ENCODE measurements at places on chromosomes 4 and X.

DNA sequence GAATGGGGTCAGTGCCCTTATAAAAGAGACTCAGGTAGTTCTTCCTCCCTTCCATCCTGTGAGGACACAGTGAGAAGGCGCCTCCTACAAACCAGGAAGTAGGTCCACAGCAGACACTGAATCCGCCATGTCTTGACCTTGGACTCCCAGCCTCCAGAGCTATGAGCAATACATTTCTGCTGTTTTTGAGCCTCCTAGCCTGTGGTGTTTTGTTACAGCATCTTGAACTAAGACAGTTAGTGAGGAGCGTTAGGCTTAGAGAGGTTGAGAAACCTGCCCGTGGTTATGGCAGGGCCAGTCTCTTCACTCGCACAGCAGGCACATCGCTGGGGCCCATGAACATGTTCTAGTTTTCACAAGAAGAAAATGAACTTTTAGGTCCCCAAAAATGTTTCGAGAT, 19.7 kb downstream of the SHROOM2 start:
- H3K27me3 ChIP-seq, result no peaks in the 10 kb centered on the region
- DNase-seq, result no peak
- H3K4me3 ChIP-seq, result no peak overlapping the region
- no peaks in the 10 kb centered on the region for H3K36me3 ChIP-seq

DNA sequence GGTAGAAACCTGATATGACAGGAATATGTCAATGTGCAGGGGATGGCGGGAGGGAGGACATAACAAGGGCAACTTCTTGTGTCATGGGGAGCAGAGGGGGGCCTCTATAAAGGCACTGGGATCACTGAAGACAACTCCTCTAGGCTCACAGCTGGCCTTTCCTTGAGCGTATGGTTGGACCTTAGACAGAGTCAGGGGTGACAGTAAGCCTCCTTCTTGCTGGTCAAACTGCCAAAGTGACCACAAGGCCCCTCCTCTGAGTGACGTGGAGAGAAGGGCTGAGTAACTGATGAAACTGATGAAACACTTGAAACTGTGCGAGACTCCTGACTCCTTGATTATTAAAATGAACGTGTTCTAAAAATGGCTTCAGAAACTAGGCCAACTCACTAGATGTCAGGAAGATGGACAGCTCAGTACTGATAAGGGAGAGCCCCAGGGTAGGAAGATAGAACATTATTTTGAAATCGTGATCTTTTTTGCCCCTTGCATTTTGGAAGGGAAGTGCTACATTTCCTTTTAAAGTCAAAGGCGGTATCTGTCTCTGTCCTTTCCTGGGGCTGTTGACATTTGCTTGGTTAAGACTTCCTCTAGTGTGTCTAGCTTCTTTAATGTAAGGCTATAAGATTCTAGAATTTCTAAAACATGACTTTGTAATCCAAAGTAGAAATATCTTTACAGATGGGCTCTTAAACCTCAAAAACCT, 1.6 kb downstream of the RAB33A start:
- peaks cover 32% of the 10 kb centered on the region for H3K4me1 ChIP-seq
- H3K27me3 ChIP-seq, result no peaks in the 10 kb centered on the region
- no peaks in the 10 kb centered on the region for H3K36me3 ChIP-seq
- peak overlapping the region; percentile 75 for H3K27ac ChIP-seq
- no peak overlapping the region for H3K4me3 ChIP-seq

- no peak for DNase-seq
- H3K4me3 ChIP-seq, result no peak overlapping the region
- no peaks in the 10 kb centered on the region for H3K36me3 ChIP-seq
- peaks cover 26% of the 10 kb centered on the region for H3K4me1 ChIP-seq
- peaks cover 65% of the 10 kb centered on the region for H3K27me3 ChIP-seq
Measured at GRCh38 chr4:42399393-42399792, 2.1 kb downstream of the SHISA3 start.

GRCh38 chr4:42654631-42655268, 2.2 kb downstream of the ATP8A1 start:
- no peaks in the 10 kb centered on the region for H3K27me3 ChIP-seq
- H3K4me3 ChIP-seq, result no peak overlapping the region
- H3K36me3 ChIP-seq, result no peaks in the 10 kb centered on the region
- DNase-seq, result no peak

- no peak overlapping the region for H3K27ac ChIP-seq
- no peaks in the 10 kb centered on the region for H3K27me3 ChIP-seq
- no peak for DNase-seq
- H3K4me3 ChIP-seq, result no peak overlapping the region
- H3K4me1 ChIP-seq, result peaks cover 2% of the 10 kb centered on the region
- peaks cover 23% of the 10 kb centered on the region for H3K36me3 ChIP-seq
Measured at GRCh38 chr4:169640261-169640870, 20.0 kb downstream of the CLCN3 start.

DNA sequence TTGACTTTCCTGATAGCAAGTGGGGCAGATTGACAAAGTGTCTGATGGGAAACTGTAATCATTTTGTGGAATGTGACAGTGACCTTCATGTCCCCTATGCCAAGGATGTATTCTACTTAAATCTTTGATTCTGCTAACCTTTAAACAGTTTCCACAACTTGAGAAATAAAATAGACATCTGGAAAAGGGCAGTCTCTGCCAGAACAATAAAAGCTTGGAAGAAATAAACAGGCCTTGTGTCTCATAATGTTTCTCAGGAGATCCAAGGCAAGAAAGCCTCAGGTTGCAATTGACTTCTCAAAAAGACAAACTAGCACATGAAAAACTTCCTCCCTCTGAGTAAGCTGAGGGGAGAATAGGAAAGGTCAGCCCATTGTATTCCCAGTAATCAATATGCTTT, 174.9 kb downstream of the FSTL5 start:
- no peaks in the 10 kb centered on the region for H3K4me1 ChIP-seq
- no peak overlapping the region for H3K27ac ChIP-seq
- H3K36me3 ChIP-seq, result no peaks in the 10 kb centered on the region
- DNase-seq, result no peak

DNA sequence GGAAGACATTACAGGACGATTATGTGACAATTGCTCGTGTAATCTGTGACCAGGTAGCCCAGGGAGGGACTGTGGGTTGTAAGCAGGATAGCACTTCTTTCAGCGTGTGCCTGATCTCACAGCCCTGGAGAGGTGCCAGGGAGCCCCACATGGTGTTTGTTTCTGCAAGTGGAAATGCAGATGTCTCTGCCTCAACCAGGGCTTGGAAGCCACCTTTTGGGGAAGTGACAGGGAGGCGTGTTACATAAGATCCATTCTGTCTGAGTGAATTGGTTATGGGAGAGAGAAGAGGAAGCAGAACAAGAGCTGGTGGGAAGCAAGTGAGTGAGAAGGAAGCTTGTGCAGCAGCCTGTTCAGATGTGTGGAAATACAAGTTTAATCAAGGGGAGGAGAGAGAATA, 104.5 kb upstream of the GATB start:
- no peak overlapping the region for H3K4me3 ChIP-seq
- DNase-seq, result no peak
- no peaks in the 10 kb centered on the region for H3K36me3 ChIP-seq
- no peak overlapping the region for H3K27ac ChIP-seq
- no peaks in the 10 kb centered on the region for H3K27me3 ChIP-seq

GRCh38 chr4:30182786-30183185, 537.4 kb upstream of the PCDH7 start:
- no peaks in the 10 kb centered on the region for H3K27me3 ChIP-seq
- no peak for DNase-seq
- no peaks in the 10 kb centered on the region for H3K4me1 ChIP-seq
- no peak overlapping the region for H3K4me3 ChIP-seq

- H3K4me3 ChIP-seq, result no peak overlapping the region
- no peaks in the 10 kb centered on the region for H3K27me3 ChIP-seq
- no peaks in the 10 kb centered on the region for H3K36me3 ChIP-seq
Measured at GRCh38 chrX:41785685-41786084, 61.7 kb downstream of the GPR82 start.

- H3K36me3 ChIP-seq, result no peaks in the 10 kb centered on the region
- no peak for DNase-seq
- no peak overlapping the region for H3K27ac ChIP-seq
Measured at GRCh38 chr4:165418073-165418472, 39.3 kb downstream of the CPE start.

DNA sequence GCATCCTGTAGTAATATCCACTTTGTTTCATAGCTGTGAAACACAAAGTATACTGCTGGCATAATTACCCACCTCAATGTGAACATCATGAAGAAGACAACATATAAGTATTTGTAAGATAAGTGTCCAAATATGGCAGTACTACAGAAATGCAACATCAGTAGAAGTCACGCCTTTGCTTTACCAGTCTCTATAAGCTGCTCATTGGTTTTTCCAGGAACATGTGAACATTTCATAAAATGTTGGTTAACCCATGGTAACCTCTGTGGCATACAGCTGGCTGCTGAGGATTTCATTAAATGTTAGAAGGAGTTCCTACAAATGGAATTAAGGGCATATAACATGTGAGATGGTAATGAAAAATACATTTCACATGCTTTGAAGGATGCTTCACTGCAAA, 77.6 kb downstream of the PPP3CA start:
- no peak overlapping the region for H3K4me3 ChIP-seq
- H3K4me1 ChIP-seq, result no peaks in the 10 kb centered on the region
- no peak overlapping the region for H3K27ac ChIP-seq

DNA sequence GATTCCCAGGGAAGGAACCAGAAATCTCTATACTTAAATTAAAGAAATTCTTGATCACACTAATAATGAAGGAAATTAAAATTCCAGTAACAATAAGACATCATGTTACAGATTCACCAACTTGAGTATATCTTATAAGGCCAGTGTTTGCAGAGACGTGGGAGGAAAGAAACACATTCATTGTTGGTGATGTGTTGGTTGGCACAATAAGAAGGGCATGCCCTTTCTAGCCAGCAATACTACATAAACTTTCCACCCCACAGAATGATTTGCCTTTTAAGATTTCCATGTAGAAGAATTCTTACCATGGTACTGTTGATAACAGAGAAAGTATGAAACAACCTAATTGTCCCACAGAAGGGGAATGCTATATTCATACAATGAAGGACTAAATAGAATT, 581.5 kb downstream of the STIM2 start:
- no peaks in the 10 kb centered on the region for H3K4me1 ChIP-seq
- no peaks in the 10 kb centered on the region for H3K27me3 ChIP-seq
- no peak overlapping the region for H3K27ac ChIP-seq

DNA sequence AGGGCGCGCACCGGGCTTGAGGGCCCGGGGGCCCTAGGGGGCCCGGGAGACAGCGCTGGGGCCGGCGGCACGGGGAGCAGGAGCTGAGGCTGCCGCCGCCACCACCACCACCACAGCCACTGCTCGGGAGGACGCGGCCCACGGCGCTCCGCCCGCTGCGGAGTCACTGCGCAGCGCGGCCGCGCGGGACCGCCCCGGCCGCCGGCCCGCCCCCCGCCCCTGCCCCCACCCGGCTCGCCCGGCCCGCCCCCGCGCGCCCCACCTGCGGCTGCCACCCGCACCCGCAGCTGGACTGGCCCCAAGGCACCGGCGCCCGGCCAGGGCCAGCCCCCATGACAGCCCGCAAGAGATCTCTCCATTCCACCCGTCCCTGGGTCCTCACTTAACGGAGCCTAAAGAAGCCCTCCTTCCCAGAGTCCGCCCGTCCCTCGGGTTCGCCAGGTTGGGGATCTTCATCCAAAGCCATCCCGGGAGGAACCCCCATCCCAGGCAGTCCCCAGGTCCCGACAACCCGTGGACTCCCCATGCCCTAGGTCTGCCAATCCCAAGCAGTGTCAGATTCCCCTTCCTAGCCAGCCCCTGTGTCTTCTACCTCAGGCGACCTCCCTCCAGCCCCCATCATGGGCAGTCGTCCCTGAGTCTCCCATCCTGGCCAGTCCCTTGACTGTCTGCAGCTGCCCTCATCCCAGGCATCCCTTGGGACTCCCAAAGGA, 40.0 kb upstream of the IQSEC2 start:
- no peaks in the 10 kb centered on the region for H3K36me3 ChIP-seq
- H3K4me3 ChIP-seq, result peak overlapping the region; percentile 70
- H3K27me3 ChIP-seq, result no peaks in the 10 kb centered on the region
- H3K27ac ChIP-seq, result no peak overlapping the region
